SW480 (cell line): ENCODE measurements at places on chromosomes 1 and 21.

- peak; percentile 8 for DNase-seq
These were observed 60.4 kb upstream of the TNFSF4 start for GRCh38 chr1:173267453-173267945.

GRCh38 chr1:1599030-1599934 is 653 bp downstream of the FNDC10 start:
- no peak for DNase-seq

- no peak for DNase-seq
These were observed 148.0 kb downstream of the PLA2G4A start for GRCh38 chr1:186976700-186977099.

GRCh38 chr1:19219451-19219850 is 9.4 kb upstream of the UBR4 start:
- no peak for DNase-seq

DNA sequence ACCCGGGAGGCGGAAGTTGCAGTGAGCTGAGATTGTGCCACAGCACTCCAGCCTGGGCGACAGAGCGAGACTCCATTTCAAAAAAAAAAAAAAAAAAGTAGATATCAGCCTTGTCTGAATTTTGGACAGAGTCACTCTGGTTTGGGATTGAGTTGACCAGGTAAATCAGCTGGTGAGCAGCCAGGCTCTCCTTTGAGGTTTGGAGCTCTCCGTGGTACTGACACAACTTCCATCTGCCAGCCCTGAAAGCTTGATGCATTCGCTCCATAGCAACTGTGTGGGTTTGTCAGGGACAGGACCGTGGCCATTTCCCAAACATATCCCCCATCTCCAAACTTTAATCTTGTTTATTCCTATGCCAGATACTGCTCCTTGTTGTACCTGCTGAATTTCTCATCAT is 155.2 kb downstream of the DMRTA2 start:
- peak; percentile 16 for DNase-seq

- DNase-seq, result no peak
These were observed 15.3 kb downstream of the BECN2 start for GRCh38 chr1:241972703-241973369.

DNA sequence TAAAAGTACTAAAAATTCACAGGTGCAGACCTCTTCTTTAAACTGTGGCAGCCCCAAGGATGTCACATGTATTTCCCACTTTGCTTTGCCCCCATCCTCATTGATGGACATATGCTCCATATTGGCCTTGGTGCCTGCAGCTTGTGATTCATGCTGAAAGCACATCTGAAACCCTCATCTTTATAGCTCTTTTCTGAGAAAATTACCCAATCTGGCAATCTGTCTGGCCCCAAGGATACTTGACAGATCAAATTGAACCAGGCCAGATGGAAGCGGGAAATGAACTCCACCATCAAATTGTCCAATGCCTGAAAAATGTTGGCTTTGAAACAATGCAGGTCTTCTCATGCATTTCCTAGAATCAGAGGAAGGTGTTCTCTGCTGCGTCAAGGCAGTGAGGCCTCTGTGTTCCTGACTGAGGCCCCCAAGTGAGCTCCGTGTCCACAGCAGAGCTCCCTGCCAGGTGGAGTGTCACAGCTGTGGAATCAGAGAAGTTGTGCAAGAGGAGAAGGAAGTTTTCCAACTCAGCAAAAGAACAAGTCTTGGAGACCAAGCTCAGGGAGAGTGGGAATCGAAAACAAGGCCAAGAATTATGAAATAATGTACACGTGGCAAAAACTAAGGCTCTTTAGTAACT is 323.7 kb downstream of the PLPP3 start:
- no peak for DNase-seq

DNA sequence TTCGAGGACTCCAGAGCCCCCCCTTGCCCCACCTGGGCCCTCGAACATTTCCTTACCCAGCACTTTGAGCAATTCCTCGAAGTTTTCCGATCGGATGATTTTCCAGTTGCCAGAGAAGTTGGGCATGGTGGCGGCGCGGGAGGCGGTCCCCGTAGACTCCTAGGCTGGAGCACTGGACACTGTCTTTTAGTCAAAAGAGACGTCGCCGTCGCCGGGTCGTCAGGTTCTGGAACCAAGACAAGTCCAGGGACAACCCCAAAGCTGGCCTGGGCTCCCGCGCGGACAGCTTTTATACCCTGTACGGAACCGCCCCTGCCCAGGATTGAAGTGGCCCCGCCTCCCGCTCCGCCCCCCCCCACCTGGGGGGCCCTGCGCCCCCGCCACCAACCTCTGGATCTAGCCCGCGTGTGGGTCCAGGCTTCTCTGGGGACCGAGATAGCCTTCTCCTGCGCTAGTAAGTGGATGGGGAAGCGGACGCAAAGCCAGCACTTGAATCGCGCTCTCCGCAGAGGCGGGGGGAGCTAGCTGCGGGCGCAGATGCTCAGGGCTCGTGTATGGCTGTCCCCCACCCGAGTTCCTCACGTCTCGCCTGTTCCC is at the start of gene CRABP2:
Gene CRABP2 (minus strand): TSS at position 263 of the 597 bp plus-strand sequence. CDS start 137 bp downstream, at position 126.
- DNase-seq, result peak; percentile 81

- no peak for DNase-seq
These were observed 64.0 kb downstream of the WNT9A start for GRCh38 chr1:227883641-227884301.
